ENCODE measurements at places on chromosomes 3 and 15.

GRCh38 chr3:123406598-123406997, 42.3 kb downstream of the ADCY5 start:
- no peak for DNase-seq

GRCh38 chr3:17747890-17748247, 5.4 kb upstream of the TBC1D5 start:
- DNase-seq, result no peak

- DNase-seq, result no peak
These were observed 493.2 kb upstream of the KCNMB2 start for GRCh38 chr3:178043084-178043483.

DNA sequence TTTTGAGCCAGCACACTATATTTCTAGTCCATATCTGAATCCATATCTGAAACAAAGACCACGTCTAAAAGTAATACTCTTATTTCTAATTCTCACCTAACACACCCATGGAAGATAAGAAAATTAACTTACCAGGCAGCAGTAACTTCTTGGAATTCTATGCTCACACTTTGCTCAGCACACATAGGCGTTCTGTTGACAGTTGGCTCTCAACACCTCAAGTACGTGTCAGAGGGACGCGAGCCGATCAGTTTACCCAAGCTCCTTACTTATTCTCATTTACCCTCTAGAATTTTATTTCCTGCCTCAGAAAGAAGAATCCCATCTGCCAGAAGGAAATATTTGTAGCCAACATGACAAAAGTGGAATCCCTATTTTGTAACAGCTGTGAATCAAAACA, 911.9 kb downstream of the FHIT start:
- DNase-seq, result no peak

DNA sequence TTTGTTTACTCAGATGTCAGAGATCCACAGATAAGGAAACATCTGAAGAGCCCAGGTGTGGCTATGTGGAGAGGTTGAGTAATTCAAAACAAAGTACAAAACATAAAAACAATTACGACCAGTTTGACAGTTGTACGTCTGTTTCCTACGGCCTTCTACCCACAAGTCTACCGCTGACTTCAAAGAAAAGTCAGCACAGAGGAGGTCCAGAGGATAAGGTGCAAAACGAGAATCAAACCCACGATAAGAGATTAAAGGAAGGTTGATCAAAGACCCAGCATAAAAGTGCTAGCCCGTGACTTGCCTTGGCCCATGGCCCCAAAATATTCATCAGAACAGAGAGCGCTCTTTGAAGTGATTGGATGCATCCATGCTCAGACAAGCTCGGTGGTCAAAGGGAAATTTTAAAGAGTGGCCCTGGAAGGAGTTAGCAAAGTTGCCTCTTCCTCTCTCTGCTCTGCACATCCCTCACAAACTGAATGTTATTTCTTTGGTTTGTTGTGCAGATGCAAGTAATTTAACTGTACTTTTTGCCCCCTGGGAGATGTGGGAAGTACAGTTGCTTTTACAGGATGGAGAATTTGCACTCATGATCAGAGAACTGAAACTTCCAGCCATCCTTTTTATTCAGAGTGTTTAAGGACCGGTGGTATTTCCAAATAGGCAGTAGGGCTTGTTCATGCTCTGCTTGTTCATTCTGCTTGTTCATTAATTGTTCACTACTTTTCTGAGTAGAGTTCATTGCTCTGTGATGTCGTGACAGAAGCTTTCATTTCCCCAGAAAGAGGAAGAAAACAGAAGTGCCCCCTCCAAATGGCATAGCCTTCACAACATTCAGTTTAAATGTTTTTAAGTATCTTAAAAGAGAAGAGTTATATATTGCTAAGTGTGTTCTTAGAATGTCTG, 31.1 kb downstream of the MME start:
- DNase-seq, result no peak

DNA sequence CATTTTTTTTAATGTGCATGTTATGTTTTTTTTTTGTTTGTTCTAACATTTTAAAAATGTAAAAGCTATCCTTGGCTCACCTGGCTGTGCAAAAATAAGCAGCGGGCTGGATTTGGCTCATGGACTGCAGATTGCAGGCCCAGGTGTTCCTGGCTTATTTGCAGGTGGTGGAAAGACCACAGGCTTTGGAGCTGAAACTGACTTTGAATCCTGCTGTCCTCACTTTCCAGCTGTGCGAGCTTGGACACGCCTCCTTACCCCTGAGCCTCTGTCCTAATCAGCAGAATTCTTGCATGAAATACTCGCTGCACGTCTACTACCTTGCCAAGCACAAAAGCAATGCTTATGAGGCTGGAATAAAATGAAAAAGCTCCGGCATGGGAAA, 188.7 kb upstream of the TPM1 start:
- DNase-seq, result no peak

- no peak for DNase-seq
These were observed 93.8 kb upstream of the ICE2 start for GRCh38 chr15:60572541-60573421.

GRCh38 chr15:28097656-28098359, 1.3 kb downstream of the OCA2 start:
- DNase-seq, result no peak

GRCh38 chr3:54343495-54343894, 221.1 kb downstream of the CACNA2D3 start:
- DNase-seq, result no peak

DNA sequence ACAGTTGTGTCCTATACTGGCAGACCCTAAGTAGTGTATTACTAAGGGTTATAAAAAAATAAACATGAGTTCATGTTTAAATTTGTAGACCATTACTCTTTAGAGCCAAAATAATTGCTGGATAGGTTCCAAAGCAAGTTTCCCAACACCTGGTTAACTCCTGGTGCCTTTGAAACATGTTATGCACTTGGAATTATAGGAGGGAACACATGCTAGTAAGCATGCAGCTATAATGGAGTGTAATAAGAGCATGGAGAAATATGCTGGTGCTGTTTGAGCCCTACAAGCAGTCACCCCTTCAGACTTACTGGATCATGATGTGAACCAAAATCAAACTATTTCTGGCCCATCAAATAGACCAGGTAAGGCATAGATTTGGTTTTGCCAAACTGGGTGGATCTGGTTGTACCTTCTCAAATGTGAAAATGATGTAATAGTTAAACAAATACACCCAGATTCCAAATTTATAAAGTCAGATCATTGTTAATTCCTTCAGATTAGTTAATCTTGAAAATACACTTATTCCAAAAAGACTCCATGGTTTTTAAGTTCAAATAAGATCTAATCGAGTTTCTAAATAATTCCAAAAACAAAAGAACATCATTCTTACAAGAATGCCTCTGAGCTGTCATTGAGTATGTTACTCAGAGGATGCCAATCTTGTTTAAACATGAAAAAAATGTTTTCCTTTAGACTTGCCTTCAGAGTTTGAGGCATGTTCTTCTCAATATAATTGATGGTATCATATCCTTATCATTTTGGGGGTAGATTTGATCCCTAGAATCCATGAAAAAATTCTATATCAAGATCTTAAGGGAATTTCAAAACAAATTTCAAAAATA, 69.3 kb downstream of the LRRC28 start:
- no peak for DNase-seq

GRCh38 chr3:139564294-139564861, 24.8 kb upstream of the RBP1 start:
- DNase-seq, result no peak

GRCh38 chr15:58044551-58044950, 21.0 kb downstream of the ALDH1A2 start:
- DNase-seq, result no peak

GRCh38 chr15:99306694-99307338, 55.5 kb downstream of the LRRC28 start:
- DNase-seq, result no peak

DNA sequence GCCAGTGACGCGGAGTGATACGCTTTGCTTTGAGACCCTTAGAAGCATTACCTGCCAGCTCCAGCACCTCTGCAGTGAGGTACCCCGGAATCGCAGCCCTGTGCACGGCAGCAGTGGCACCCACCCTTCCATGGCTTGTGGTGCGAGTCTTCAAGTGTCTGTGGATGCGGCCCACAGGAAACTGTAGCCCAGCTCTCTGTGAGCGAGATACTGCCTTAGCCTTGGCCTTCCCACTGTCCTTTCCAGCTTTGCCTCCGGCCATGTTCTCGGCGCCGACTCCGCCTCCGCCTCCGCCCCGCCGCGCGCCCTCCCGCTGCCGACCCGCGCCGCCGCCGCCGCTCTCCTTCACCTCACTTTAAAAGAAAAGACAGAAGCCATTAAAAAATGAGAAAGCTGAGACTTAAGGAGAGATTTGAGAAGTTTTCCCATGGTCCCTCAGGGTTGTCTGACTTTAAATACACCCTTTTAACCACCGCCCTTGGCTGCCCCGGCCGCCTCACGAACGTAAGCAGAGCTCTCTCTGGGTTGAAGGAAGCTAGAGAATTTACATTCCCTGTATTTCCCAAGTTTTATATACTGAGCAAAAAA, 78.5 kb upstream of the FAM174B start:
- DNase-seq, result no peak

- no peak for DNase-seq
These were observed 55.5 kb downstream of the DLG1 start for GRCh38 chr3:197242784-197243432.

GRCh38 chr3:88057630-88058305, 1.0 kb downstream of the CGGBP1 start:
- DNase-seq, result no peak

DNA sequence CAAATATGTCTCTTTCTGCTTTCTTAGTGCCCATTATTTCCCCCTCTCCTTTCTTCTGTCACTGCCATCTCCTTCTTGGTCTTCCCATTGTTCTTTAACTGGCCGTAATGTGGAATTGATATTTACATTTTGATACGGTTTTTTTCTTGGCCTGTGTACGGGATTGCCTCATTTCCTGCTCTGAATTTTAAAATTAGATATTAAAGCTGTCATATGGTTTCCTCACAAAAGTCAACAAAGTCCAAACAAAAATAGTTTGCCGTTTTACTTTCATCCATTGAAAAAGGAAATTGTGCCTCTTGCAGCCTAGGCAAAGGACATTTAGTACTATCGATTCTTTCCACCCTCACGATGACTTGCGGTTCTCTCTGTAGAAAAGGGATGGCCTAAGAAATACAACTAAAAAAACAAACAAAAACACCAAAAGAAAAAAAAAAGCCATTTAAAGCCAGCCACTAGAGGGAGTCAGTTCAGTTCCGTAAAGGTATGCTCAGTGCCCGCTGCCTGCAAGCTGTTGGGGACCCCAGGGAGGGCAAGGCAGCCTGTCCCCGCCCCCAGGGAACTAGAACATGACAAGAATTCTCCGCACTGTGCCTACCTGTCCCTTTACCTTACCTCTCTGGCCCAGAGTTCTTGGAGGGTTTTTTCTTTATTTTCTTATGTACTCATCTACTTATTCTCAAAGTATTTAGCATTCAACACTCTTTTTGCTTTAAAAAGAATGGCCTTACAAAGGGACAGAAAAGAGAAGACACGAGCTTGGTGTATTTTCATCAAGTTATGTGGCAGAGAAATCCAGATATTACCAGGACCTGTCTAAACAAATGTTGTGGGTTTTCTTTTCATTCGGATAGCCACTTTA, 30.0 kb upstream of the NR2E3 start:
- DNase-seq, result no peak

GRCh38 chr3:3127432-3128010, 781 bp downstream of the TRNT1 start:
- peak; percentile 5 for DNase-seq

GRCh38 chr15:38688761-38689160, 124.1 kb upstream of the RASGRP1 start:
- DNase-seq, result no peak

DNA sequence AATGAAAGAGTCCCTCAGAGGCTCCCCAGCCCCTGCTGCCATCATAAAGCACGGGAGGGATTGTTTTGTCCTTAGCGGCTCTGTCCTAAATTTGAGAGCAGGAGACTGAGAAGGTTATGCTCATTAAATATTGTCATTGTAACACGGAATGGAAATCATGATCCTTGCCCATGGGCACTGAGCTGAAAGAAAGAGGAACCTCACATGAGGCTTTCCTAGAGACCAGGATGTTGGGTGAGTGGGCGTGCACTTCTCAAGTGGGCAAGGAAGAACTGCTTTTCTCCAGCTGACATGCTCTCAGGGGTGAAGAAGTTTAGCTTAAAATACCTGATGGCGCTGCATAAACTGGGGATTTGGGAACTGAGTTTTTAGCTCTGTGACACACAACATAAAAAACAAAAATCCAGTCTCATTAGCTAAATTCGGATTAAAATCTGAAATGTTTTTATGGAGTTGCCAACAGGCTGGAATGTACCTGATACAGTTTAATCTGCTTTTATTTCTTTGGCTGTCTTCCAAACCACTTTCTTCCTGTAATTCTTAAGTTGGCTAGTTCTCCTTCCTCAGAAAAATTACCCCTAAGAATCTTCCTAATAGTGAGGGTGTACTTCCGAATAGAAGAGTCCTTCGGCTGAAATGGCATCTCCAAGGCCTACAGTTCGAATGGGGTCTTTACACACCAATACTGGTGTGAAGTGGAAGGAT, 31.7 kb downstream of the ADPGK start:
- no peak for DNase-seq

- peak; percentile 14 for DNase-seq
These were observed at the start of gene TNFSF10 for GRCh38 chr3:172522871-172523818. TNFSF10 (minus strand) TSS chr3:172523430; CDS start chr3:172523384, 46 bp downstream.

- no peak for DNase-seq
These were observed 89.0 kb upstream of the FGF12 start for GRCh38 chr3:192816351-192816750.

GRCh38 chr15:27249760-27250109, 278.8 kb downstream of the GABRG3 start:
- DNase-seq, result no peak

DNA sequence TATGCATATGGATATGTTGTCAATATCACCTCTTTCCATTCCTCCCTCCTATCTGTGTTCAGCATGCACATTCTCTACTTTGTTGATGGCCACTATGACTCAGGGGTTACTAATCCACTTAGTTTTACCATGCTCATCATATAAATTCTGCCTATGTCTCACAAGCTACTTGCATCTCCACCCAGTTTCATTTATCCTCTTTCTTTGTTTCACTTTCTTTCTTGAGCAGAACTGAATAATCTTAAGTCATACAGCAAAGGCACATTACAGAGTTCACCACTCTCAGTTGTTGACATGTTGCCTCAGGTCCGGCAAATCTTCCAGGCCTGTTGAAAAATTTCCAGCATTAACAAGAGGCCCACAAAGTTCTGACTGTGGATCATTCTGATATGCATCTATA, 71.5 kb downstream of the SSR3 start:
- DNase-seq, result no peak

DNA sequence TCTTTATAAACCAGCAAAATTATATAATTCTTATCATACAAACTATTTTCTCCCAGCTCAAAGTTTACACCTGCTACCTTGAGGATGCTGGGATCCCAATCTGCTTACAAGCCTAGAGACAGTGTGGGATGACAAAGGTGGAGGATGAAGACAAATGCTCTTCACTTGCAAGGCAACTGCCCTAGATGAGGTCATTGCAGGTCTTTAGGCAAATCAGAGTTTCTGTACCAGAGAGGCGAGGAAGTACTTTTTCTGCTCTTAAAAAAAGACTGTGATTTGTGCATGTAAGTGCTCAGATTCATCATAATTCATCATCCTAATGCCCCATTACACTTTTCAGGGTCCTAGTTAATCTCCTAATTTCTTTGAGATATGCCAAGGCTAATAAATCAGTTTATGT, 376.1 kb downstream of the ZPLD1 start:
- no peak for DNase-seq

All from stimulated activated CD4-positive, alpha-beta T cell treated with anti-CD3 and anti-CD28 coated beads, TNF-alpha, amount 100 ng/mL, for 1 hour (primary cell).